Stimulated activated CD8-positive, alpha-beta memory T cell treated with anti-CD3 and anti-CD28 coated beads, Interleukin-2, amount 100 ng/mL, for 48 hours (primary cell): ENCODE measurements at places on chromosomes 5 and 9.

DNA sequence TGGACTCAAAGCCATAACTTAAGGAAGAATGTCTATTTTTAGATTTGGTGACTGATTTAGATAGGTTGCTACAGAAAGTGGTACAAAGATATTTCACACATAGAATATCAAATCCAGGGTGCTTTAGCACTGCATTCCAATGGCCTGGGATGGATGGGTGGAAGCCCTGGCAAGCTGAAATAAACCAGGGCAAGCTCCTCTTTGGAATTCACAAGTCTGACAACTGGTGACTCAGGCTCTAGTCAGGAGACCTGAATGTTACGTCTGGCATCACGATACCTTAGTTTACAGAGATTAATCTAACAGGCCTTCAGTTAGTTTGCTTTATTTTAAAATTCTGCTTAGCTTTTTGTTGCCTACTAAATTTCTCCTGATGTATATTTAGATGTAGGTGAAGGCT is 144.0 kb downstream of the TMC1 start:
- no peak for DNase-seq

DNA sequence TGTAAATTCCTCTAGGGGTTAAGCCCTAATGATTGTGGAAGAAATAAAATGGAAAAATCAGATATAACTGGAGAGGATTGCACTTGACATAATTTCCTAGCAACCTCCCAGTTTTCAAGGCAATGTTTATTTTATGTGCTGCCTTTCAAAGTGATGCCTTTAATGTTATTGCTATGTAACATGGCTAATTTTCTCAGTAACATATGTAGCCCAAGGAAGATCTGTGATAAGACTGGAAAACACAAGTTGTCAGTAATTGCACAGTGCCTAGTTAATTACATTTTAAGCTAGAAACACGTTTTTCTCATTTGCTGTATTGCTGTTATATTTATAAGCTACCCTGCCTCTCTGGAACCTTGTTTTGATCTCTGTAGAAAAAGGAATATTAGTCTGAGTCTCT is 49.2 kb upstream of the KCNN2 start:
- DNase-seq, result no peak

GRCh38 chr5:143229896-143230675 is 173.4 kb downstream of the NR3C1 start:
- no peak for DNase-seq

- no peak for DNase-seq
Measured at GRCh38 chr5:1744393-1745122, 55.1 kb downstream of the MRPL36 start.

DNA sequence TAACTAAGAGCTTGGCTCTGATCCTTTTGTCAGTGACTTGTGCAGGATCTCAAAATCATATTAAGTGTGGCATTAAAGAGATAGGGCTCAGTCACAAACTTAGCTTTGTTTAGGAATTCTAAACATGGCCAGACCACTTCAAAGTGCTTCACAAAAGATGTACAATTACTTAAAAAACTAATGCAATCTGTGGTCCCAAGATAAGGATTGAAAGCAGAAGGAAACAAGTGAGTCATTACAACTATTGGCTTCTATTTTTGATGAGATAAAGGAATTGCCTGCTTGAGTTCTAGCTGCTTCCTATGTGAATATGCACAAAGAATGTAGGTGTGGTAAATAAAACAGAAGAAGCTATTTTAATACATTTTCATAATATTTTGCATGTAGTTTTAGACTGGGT is 44.9 kb upstream of the SLC12A2 start:
- DNase-seq, result no peak

- DNase-seq, result no peak
Measured at GRCh38 chr5:56963246-56963645, 11.3 kb upstream of the MIER3 start.

DNA sequence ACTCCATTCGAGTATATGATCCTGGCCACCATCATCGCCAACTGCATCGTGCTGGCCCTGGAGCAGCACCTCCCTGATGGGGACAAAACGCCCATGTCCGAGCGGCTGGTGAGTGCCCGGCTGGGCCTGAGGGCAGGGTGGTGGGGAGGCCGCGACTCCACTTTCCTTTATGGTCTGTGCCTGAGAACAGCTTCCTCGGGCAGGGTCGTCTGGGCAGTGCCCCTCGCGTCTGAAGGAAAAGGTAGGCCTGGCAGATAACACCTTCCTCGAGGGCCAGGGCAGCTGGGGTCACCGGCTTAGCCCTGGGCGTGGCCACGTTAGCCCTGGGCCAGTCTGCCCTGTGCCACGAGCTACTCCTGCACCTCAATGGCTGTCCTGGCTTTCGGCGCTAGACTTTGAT is 1.5 kb downstream of the CACNA1B start:
- no peak for DNase-seq

DNA sequence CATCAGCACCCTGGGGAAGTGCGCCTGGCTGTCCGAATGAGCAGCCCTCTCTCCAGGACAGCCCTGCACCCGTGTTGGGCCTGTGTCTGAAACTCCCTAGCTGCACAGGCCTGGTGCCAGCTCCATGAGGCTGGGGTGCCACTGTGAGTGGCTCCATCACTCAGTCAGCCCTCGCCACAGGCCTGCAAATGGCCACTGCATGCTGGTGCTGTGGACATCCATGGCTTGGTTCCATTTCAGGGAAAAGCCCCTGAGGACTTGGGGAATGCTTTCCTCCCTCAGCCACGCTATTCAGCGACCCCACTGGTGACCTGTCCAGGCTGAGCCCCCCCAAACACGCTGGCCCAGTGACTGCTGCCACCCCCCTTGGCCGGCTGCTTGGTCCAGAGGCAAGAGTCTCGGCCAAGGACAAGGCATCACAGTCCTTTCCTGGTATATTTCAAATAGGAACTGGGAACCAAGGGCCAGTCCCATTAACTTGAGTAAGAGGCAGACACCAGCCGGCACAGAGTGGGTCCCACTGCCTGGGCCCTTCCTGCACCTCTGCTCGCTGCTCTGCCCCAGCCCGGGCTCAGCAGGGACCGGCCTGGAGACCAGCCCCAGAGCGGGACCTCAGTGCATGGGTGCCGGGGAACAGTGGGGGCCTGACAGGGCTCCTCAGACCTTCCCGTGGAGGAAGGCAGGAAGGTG is 181.3 kb downstream of the AUH start:
- no peak for DNase-seq

- no peak for DNase-seq
Measured at GRCh38 chr5:151622367-151623088, 31.4 kb upstream of the FAT2 start.

DNA sequence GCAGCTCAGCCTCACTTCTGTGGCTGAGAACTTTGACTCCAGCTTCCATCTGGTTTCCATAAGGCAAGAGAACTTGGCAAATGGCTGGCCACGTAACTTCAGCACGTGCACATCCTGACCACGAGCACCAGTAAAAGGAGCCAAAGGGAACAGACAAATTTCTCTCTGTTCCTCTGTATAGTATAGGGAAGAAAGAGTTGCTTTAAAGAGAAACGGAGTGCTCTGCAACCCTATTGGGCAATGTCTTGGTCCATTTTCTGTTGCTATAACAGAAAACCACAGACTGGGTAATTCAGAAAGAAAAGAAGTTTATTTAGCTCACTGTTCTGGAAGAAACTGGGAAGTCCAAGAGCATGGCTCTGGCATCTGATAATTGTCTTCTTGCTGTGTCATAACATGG is 558.7 kb downstream of the ACTL7B start:
- no peak for DNase-seq

GRCh38 chr5:107937204-107937603 is 266.5 kb upstream of the EFNA5 start:
- no peak for DNase-seq

- no peak for DNase-seq
Measured at GRCh38 chr5:172123269-172123692, 64.7 kb downstream of the STK10 start.

- peak; percentile 35 for DNase-seq
Measured at GRCh38 chr9:137453643-137454081, 5.5 kb downstream of the NSMF start.

- DNase-seq, result no peak
Measured at GRCh38 chr5:37207802-37208201, 41.4 kb downstream of the CPLANE1 start.

GRCh38 chr5:137778772-137779564 is 24.8 kb upstream of the HNRNPA0 start:
- no peak for DNase-seq

DNA sequence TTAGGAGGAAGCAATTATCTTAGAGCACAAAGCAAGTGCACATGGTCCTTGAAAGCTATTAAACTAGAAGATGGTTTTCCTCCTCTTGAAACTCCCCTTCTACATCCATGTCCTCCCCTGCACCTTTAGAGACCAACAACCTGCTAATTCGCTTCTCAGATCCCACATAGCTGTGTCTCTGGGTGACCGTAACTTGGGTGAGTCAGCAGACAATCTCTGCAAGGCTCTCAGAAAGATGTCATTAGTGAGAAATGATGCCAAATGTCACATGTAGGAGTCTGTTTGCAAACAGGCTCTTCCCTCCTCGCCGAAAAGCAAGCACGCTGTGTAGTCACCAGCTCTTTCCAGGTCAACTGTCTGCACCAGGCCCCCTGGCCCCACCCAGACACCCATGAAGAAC is 291.8 kb downstream of the SLIT3 start:
- DNase-seq, result no peak

DNA sequence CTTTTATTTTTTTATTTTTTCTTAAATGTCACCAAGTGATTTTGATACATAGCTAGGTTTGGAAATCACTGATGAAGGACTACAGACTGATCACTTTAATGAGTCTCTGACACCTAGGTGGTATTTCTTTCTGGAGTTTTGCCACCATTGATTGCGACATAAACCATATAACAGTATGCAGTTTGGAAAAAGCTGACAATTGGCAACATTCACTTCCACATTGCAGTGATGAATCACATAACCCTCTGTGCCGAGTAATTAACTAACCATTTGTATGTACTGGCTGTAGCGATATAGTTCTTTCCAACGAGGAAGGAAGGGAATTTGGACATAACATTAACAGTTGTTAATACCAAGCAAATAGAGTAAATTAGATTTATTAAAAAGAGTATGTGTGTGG is 222.9 kb upstream of the EFNA5 start:
- DNase-seq, result no peak

DNA sequence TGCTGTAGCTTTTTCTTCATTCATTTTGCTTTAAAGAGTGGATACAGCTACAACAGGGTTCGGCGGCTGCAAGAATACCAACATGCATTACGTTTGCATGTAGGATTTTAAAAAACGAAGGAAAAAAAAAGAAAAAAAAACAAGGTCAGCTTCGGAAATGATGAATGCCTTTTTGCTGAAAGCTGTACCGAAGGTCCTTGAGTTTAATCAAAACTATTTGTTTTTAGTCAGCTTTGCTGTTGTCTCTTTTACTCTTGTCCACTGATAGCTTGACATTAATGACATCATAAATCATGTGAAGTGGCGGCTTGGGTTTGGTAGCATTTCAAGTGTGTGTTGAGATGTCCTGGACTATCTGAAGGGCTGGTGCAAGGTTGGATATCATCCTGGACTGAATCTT is 779.1 kb downstream of the NR2F1-AS1 start:
- DNase-seq, result no peak

DNA sequence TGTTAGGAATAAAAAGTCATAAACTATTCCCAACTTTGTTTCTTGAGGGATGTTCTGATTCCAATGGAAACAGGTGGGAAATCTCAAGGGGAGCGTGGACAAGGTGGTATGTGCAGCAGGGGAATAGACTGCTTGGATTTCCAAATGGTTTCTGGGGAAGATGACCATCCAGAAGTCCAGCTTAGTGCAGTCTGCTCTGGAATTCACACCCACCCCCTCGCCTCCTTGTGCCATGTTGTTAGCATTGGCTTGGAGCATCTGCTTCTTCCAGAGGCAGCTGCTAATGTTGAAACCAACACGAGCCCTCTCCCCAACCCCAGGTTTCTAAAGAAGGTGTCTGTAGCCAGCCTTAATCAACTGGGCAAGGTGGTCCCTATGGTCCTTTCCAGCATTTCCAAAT is 90.9 kb downstream of the PDE6A start:
- DNase-seq, result no peak

DNA sequence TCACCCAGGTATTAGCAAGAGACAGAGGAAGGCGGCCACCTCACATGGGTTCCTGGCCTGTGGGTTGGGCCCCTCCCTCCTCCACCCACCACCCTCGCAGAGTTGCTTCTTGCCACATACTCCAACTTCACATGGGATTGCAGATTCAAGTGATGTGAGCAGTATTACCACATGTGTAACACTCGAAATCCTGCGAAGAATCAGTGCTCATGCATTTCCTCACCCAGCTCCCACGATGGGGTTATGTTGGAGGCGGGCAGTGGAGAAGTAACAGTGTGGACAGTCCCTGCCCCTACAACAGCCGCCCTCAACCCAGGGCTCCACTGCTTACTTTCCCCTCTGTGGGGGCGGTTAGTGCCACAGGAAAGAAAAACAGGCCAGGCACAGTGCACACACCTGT is 3.9 kb upstream of the FBP1 start:
- DNase-seq, result no peak

GRCh38 chr9:13215791-13216554 is 63.5 kb downstream of the MPDZ start:
- no peak for DNase-seq

DNA sequence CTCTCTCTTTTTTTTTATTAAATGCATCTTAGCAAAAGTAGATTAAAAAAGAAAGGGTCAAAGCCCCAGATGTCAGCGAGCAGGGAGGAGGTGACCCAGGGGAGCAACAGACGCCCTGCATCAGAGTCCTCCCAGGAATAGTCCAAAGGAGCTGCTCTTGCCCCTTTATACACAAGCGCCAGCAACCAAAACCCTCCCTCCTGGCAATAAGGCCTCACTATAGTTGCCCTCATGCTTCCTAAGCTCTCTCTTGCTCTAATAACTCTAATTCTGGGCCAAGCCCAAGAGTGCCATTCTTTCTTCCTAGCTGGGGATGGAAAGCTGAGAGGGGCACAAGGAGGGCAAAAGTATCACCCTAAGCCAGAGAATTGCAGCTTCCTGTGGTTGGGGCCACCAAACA is 26.3 kb downstream of the PCDHGC5 start:
- DNase-seq, result no peak

DNA sequence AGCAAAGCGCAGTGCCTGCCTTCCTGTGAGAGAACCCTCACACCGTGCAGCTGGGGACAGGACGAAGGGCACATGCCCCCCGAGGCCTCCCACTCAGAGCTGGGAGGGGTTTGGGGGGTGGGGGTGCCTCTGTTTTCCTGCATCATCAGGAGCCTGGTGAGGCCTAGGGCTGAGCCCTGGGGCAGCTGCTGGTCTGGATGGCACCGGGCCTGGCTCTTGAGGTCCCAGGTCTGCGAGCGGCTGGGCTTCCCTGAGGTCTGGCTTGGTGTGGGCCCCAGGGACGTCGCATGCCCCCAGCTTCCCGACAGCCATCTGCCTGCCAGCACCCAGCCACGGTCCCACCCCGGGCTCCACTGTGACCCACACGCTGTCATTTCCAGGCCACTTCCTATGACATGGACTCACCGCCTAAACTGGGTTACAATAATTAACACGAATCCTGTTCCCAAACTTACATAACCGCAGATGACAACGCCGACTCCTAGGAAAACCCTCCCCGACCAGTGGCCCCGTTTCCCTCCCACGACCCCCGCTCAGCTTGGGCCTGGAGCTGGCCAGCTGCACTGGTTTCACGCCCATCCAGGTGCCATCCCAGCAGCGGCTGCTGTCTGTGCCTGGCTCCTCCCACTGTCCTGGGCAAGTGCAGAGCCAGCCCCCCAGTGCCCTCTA is 8.7 kb downstream of the NACC2 start:
- DNase-seq, result no peak
